ENCODE measurements at places on chromosomes 7 and 10.

DNA sequence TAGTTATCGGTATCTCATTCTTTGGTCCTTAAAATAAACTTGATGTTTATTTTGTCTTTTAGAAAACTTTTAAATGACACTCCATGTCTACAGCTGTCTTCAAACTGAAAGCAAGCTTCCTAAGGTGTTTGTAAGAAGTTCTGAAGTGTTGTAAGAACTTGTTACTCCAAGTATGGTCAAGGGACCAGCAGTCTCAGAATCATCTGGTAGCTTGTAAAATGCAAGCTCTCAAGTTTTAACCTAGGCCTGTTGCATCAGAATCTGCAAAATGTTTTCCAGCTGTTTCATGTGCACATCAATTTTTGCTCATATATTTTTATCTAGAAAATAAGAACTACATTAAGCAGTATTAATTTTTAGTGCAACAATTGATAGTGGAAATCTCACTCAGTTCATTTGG, 104.1 kb downstream of the THSD7A start:
- DNase-seq, result no peak

DNA sequence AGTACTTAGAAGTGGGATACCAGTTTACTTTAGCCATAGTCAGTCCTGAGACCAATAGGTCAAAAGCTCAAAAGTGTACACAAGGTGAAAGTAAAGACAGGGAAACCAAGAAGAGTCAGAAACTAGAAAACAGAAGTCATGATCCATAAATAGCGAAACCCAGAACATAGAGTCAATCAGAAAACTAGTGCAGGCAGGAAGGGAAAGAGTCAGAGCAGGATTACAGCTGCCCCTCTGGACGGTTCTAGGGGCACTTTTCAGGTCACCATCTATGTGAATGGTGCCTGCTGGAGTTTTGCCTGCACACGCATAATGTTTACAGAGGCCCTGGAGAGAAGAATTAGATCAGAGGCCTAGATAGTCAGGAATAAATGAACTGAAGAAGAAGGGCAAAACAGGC, 22.4 kb upstream of the DMTF1 start:
- DNase-seq, result no peak

- DNase-seq, result no peak
These were observed 613.8 kb downstream of the ZWINT start for GRCh38 chr10:55747244-55747643.

DNA sequence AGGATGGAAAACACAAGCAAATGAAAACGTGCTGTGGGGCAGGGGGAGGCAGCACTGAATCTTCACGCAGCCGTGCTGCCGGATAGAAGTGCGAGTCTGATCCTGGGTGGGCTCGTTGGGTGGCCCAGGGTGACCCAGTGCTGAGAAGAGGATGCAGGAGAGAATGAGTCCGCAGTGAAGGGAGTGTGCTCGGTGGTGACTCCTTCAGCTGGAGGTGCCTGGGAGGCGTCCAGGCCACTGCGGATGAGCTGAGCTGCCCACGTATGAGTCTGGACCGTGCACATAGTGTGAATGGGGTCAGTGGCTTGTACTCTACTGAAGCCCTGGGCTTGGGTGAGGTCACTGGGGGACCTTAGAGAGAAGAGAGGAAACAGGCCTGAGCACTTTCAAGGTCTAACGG, 190.0 kb upstream of the MGMT start:
- no peak for DNase-seq

DNA sequence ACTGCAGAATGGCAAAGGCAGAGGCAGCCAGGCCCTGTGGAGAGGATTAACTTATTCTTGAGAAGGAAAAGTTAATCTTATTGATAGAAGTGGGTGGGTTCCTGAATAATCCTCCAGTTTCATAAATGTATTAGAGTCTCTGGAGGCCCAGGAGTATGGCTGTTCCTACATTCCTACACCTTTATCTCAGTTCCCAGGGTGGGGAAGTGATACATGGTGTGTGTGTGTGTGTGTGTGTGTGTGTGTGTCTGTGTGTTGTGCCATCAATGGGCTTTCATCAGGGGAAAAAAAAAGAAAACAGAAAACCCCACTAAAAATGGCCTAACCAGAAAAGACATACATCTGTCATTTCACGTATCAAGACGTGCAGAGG, 22.0 kb upstream of the GSDME start:
- no peak for DNase-seq

GRCh38 chr10:94092848-94093247, 99.1 kb downstream of the PLCE1 start:
- no peak for DNase-seq

DNA sequence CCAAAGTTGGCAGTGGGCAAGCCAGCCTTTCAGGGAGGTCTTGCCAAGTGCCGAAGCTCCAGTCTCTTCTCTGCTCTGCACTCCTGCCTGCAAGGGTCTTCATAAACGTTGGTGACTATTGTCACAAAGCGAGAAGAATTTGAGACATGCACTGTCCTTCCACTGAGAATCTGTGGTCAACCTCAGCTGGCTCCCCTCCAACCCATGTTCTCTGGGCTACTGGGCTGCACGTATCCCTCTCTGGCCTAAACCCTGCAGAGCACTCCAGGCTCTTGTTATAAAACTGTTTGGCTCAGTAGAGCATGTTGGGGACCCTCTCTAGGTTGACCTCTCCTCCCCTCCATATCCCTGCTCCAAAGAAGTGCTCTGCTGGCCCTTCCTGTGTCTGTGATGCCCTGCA, 260.4 kb upstream of the NFE2L3 start:
- DNase-seq, result no peak

DNA sequence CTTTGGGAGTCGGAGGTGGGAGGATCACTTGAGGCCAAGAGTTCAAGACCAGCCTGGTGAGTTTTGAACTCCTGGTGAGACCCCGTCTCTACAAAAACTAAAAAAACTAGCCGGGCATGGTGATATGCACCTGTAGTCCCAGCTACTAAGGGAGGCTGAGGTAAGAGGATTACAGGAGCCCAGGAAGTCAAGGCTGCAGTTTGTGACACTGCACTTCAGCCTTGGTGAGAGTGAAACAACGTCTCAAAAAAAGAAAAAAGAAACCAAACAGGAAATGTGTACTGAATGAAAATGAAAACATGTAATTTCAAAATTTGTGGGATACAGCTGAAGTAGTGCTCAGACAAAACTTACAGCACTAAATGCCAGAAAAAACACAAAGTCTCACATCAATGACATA, 7.6 kb downstream of the ARHGAP12 start:
- no peak for DNase-seq

GRCh38 chr10:47042199-47042473, 130.9 kb downstream of the PTPN20 start:
- DNase-seq, result no peak

DNA sequence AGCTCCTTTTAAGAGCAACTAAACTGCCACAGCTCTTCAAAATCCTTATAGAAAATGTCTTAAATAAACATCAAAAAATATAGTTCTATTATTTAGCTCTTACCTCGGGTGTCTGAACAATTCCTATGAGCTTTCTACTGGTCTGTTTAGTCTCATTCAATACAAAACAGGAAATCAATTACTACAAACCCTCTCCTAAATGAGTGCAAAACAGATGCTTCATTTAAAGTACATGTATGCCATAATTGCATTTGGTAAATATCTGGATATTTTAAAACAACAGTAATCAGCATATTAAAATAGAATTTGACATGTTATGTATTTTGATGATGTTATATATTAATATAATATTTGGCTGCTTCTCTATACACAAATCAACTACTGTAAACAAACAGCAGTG, 38.5 kb upstream of the MTPN start:
- DNase-seq, result no peak

GRCh38 chr10:61643316-61643751, 19.4 kb upstream of the CABCOCO1 start:
- DNase-seq, result peak; percentile 5
